ENCODE measurements at places on chromosomes 12 and 14. TPM values are rescaled to one million over a fixed set of nuclear protein-coding genes. Genes with fewer than 3 reads are reported as not detected.

DNA sequence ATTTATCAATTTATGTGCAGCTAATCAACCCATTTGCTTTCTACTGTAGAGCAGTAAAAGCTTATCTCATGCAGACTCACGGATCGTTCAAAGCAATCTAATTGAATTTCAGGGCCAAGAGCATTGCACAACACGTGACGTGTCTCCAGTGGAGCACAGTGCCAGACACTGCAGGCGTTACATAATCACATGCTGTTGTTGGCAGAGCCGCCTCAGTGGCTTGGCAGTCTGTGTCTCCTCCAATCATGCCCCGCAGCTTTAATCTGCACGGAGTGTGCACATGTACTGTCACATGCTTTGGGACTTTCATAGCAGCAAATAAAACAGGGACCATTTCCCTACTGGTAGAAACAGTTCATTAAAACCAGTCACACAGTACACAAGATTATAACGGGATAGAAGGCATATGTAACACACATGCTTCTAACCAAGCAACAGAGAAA, 309.3 kb downstream of the ITPR2 start:
- H3K27me3 ChIP-seq, result peaks cover under 1% of the 10 kb centered on the region
- no peak overlapping the region for H3K27ac ChIP-seq
- no peak for DNase-seq
- H3K4me3 ChIP-seq, result no peak overlapping the region

Gene RPS6KL1
- total RNA-seq, result 2.3 TPM

- H3K4me3 ChIP-seq, result no peak overlapping the region
- no peak for DNase-seq
- H3K4me1 ChIP-seq, result no peaks in the 10 kb centered on the region
- no peak overlapping the region for H3K27ac ChIP-seq
- no peaks in the 10 kb centered on the region for H3K27me3 ChIP-seq
Observed at GRCh38 chr12:117599849-117600248, 238.4 kb upstream of the NOS1 start.

Gene GYS2
- total RNA-seq, result 0.08 TPM

- no peak within 1 kb of the TSS for H3K4me3 ChIP-seq
- H3K4me1 ChIP-seq, result peaks cover 26% of the 10 kb centered on the region
- peaks cover 9% of the 10 kb centered on the region for H3K27me3 ChIP-seq
- no peak for DNase-seq
- H3K36me3 ChIP-seq, result no peaks in the 10 kb centered on the region
Observed at GRCh38 chr12:108633534-108634248, at the start of gene SELPLG. SELPLG (minus strand) TSS chr12:108633894; CDS start chr12:108624307, 9,587 bp downstream.
